Hair follicular keratinocyte (primary cell): ENCODE measurements at places on chromosomes 6 and 20. TPM values are rescaled to one million over a fixed set of nuclear protein-coding genes. Genes with fewer than 3 reads are reported as not detected.

MDFI gene
- total RNA-seq = 415 and 464 TPM in 2 replicates

LINC00237 gene
- total RNA-seq = not detected in 2 replicates

TTBK1 gene
- 0.04 TPM in 1 of 2 replicates, not detected in the other for total RNA-seq

SLC2A4RG gene
- total RNA-seq = 116 and 119 TPM in 2 replicates

COL20A1 gene
- total RNA-seq = not detected in 2 replicates

TRAPPC3L gene
- total RNA-seq = 0.70 TPM in 1 of 2 replicates, not detected in the other

ZC3H12D gene
- not detected in 2 replicates for total RNA-seq

UNC93A gene
- not detected in 2 replicates for total RNA-seq

PDYN gene
- not detected in 2 replicates for total RNA-seq

MOCS1 gene
- 6.2 and 7.4 TPM in 2 replicates for total RNA-seq

ATAT1 gene
- 1.6 and 6.2 TPM in 2 replicates for total RNA-seq

SOX18 gene
- total RNA-seq = not detected in 2 replicates

ATP9A gene
- total RNA-seq = 2.4 and 7.2 TPM in 2 replicates

CALHM6 gene
- 0.39 and 2.5 TPM in 2 replicates for total RNA-seq

ZDHHC14 gene
- 4.3 and 7.7 TPM in 2 replicates for total RNA-seq

MMP24 gene
- total RNA-seq = under 0.01 TPM in 1 of 2 replicates, not detected in the other

HSPA12B gene
- not detected in 2 replicates for total RNA-seq

ASCC3 gene
- total RNA-seq = 43.7 and 44.3 TPM in 2 replicates

BTNL2 gene
- total RNA-seq = not detected in 2 replicates

KCNQ2 gene
- not detected in 2 replicates for total RNA-seq

BTN3A1 gene
- 5.4 and 10.5 TPM in 2 replicates for total RNA-seq
